ENCODE measurements at places on chromosomes 12 and 14. TPM values are rescaled to one million over a fixed set of nuclear protein-coding genes. Genes with fewer than 3 reads are reported as not detected.
A peak's percentile ranks its signal among the peaks of the same experiment; 100 is the strongest.

The B3GNT4 gene
- total RNA-seq = 0.19 TPM

The SMIM41 gene
- total RNA-seq = not detected

The IKZF4 gene
- total RNA-seq = 42.3 TPM

The ESRRB gene
- total RNA-seq = 0.77 TPM

The ARL1 gene
- 53.3 TPM for total RNA-seq

The KERA gene
- total RNA-seq = not detected

The RD3L gene
- not detected for total RNA-seq

The RNASE7 gene
- total RNA-seq = not detected

The ANKS1B gene
- 8.4 TPM for total RNA-seq

DNA sequence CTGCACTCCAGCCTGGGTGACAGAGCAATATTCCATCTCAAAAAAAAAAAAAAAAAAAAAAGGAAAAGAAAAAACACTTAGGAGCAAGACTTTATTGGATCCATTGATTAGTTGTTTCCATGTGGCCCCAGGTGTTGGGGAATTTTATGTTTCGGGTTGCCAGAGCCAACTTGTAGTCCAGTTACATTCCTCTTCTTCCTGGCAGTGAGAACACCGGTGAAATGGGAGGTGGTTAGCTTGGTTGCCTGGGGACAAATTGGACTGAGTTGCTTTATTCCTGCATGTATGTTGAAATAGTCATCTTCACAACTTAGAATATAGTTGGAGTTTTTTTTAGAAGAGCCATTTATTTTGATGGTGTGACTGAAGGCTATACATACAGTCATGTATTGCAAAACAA, 12.6 kb downstream of the RCOR1 start:
- DNase-seq = no peak

GRCh38 chr14:27223906-27224305, 626.1 kb upstream of the NOVA1 start:
- DNase-seq = no peak

DNA sequence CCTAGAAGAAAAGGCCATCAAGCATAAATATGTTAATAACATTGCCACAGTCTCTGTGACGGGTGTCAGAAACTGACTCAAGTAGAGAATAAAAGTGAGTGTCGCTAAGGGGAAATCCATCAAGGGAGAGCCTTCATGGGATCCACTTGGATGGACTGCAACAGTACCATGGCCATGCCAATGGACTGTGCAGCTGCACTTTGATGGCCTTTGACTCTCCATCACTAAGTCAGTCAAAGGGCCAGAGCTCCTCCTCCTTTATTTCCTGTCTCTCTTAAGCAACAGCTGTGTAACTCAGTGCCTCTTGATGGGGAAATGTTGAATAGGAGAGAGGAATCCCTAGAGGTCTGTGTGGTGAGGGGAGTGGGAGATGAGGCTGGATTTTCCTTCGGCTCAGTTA, 335.2 kb downstream of the BMP4 start:
- DNase-seq = no peak

GRCh38 chr14:59695198-59695597, 118.6 kb upstream of the CCDC175 start:
- no peak for DNase-seq

DNA sequence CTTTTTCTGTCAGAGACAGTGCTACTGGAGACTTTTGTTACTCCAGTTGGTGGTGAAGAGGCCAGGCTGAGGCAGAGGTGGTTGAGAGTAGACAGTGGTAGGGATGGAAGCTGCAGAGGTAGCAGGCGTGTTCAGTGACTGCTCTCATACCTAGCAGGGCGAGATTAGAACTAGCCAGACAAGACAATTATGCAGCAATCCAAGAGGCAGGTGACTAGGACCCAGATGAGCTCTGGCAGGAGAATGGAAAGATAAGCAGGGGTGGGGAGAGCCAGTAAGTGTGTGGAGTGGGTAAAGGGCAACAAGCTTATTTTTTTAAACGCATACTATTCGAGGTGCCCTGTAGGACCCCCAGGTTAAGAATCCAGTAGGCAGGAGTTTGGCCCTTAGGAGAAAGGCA, 4.8 kb downstream of the PPP1R36 start:
- no peak for DNase-seq

DNA sequence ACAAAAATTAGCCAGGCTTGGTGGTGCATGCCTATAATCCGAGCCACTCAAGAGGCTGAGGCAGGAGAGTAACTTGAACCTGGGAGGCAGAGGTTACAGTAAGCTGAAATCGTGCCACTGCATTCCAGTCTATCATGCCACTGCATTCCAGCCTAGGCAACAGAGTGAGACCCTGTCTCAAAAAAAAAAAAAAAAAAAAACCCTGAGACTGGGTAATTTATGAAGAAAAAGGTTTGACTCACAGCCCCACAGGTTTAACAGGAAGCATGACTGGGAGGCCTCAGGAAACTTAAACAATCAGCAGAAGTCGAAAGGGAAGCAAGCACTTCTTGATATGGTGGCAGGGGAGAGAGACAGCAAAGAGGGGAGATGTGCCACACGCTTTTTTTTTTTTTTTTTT, 123.2 kb downstream of the GXYLT1 start:
- no peak for DNase-seq

- no peak for DNase-seq
Measured at GRCh38 chr12:103838254-103838914, 2.6 kb downstream of the NT5DC3 start.

- no peak for DNase-seq
Measured at GRCh38 chr12:31895449-31896150, 63.6 kb upstream of the RESF1 start.

DNA sequence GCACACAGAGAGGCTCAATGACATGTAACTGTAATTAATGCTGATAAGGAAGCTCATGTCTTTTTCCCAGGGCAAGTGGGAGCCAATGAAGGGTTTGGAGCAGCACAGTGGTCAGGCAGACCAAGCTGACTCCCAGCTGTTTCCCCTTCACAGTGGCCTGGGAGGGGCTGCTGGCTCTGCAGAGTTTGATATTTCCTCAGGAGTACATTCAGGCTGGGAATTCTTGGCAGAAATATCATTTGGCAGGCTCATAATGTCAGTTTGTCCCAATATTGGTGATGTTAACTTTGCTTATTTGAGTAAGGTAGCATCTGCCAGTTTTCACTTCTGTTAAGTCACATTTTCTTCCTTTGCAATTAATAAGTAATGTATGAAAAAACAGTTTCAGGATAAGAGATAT, 247.0 kb downstream of the EMP1 start:
- DNase-seq = no peak

- no peak for DNase-seq
Measured at GRCh38 chr14:94343238-94344005, 20.3 kb upstream of the SERPINA6 start.

DNA sequence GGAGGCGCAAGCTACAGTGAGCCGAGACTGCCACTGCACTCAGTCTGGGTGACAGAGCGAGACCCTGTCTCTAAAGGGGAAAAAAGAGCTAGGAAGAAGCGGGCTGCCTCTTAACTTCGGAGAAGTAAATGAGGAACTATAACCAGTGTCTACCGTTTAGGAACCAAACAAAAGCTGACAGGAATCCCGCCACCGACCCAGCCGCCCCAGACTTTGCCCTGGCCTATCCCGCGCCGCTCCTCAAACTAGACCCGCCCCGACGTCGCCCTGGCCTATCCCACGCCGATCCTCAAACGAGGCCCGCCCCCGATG, 568 bp upstream of the SIVA1 start:
- no peak for DNase-seq

DNA sequence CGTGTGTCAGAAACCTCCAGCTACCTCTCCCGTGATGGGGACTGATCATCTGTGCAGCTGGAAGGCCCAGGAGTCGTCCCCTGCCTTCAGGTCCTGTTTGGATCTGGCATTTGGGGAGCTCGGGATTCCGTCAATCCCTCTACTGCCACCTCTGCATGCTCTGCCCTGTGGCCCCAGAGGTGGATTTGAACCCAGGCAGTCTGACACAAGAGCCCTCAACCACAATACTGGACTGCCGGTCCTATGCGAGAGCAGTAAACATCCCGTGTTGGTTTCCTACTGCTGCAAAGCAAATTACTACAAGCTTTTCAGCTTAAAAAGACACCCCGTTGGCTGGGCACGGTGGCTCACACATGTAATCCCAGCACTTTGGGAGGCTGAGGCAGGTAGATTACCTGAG, 121.9 kb upstream of the FKBP4 start:
- DNase-seq = no peak

DNA sequence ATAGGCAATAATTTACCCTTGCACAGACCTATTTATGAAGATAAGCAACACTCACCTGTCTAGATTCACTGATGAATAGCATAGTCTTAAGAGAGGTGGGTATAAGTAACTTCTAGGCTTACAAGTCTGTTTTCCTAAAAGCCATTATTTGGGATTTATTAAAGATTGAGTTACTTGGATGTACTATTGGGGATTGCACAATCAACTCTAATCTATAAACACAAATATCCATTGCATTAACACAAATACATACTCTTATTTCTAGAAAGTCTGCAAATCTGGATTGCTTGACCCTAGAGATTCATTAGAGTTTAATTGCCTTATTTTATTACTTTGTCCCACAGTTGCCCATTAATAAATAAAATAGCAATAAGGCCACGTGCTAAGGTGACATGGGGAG, 148.1 kb upstream of the CCDC198 start:
- no peak for DNase-seq

GRCh38 chr12:95717316-95717928, 73.1 kb downstream of the NTN4 start:
- DNase-seq = no peak

DNA sequence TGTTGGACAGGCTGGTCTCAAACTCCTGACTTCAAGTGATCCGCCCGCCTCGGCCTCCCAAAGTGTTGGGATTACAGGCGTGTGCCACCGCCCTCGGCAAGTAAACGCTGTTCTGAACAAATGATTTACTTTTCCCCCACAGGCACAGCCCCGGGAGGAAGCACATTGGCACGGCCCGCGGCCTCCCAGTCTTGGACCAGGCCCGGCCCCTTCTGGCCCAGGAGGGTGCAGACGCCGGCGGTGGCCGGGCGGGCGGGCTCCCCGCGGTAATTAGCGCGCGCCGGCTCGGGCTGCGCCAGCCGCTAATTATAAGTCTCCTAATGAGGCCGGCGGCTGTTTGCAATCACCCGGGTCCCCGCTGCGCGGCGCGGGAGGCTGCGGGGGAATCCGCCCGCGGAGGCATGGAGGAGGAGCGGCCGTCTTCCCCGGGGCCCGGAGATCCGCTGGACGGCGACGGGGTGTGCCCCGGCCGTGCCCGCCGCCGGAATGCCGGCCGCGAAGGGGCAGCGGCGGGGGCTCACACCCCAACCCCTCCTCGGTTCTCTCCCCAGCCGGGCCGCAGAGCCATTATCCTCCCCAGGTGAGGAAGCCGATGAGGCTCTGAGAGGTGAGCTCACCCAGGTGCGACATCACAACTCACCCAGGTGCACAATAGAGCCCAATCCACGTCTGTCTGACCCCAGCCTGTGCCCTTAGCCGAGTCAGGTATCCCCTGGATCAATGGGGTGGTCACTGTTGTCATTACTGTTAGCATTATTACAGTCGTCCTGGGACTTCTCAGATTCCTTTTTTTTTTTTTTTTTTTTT, 3.3 kb upstream of the POP5 start:
- peak; percentile 39 for DNase-seq

DNA sequence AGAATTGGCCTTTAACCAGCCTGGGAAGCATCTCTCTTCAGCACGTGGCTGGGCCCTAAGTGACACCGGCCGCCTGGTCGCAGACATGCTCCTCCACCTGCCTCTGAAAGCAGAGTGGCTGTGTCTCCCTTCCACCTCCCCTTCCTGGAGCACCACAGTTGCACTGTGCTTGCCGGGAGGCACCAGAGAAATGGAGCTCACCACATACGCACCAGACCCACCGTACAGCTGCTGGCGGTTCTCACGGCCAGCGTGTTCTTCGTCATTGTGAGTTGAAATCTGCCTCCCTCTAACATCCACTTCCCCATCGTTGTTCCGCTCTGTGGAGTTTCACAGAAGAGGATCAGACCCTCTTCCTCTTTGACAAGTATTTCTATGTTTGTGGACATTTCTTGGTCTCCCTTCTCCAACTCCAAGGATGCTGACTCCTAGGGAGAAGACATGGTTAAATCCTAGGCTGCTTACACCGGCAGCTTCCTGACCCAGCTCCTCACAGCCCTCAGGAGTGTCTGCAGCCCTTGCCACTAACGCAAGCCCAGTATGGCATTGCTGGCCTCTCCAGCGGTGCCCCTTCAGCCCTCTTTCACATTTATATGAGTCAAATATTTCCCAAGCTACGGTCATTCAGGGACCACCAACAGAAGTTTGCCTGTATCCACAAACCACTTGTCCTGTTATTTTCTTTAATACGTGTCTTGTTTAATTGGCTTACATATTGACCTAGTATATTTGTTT, 11.5 kb upstream of the KRT5 start:
- no peak for DNase-seq

- no peak for DNase-seq
Measured at GRCh38 chr12:51925346-51926063, 18.2 kb downstream of the ACVRL1 start.

DNA sequence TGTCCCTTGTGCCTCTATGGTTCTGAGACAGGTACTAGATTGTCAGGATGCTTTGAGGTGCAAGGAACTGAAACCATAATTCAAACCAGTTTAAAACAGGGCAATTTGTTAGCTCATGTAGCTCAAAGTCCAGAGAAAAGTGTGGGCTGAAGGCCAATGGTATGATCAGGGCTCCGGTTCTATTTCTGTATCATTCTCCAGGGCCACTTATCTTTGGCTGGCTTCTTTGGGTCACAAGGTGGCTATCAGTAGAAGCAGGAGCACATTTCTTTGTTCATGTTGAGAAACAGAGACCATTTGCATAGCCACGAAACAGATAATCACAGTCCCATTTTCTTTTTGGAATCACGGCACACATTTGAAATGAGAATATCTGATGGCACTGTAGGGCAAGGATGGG, 294.9 kb downstream of the ETNK1 start:
- DNase-seq = no peak

GRCh38 chr14:92425101-92425500, 88.5 kb upstream of the RIN3 start:
- no peak for DNase-seq

DNA sequence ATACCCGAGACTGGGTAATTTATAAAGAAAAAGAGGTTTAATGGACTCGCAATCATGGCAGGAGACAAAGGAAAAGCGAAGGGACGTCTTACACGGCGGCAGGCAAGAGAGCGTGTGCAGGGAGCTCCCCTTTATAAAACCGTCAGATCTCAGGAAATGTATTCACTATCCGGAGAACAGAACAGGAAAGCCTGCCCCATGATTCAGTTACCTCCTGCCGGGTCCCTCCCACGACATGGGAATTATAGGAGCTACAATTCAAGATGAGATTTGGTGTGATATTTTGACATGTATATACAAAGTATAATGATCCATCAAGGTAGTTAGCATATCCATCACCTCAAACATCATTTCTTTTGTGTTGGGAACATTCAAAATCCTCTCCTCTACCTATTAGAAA, 2.3 kb upstream of the CDCA4 start:
- DNase-seq = no peak

GRCh38 chr14:104237651-104238423, 99.5 kb downstream of the KIF26A start:
- no peak for DNase-seq

DNA sequence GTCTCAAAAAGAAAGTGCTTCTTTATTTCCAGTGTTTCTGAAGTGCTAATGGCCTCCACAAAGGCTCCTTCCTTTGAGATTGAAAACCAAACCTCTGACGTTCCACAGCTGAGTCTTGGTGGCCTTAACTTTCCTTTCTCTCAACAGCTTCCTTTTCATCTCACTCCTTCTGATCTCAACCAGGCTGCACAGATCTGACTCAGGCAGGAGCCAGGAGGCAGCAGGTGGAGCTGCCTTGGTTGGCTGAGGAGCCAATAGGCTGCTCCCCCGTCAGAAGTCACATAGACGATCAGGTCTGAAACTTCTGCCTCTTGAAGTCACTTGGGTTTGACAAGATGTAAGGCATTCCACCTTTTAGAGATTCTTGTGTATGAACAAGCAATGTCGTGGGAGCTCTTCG, 9.1 kb upstream of the KCNA5 start:
- no peak for DNase-seq

Data from neural crest cell (in vitro differentiated cells).